Suprapubic skin (tissue), 4 donors: ENCODE measurements at places on chromosomes 1 and 21.

- DNase-seq = no peak
Measured at GRCh38 chr1:206821493-206821892, 43.9 kb upstream of the IL20 start.

GRCh38 chr1:231420299-231420958 lies 1.7 kb downstream of the EGLN1 start:
- DNase-seq = no peak

DNA sequence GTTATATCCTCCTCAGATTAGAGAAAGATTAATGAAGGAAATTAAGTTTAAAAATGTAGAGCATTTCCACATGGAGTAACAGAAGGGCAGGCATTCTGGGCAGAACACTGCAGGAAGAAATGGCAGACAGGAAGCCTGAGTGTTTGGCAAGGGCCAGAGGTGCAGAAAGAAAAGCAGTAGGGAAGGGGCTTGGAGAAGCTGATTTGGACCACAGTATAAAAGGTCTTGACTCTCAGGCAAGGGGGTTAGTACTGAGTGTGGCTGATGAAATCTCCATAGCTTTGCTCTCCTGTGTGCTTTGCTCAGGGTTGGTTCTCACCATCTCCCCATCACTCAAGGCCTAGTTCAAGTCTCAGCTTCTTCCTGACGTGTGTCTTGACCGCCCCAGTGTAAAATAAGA lies 80.2 kb downstream of the SLC45A1 start:
- DNase-seq = no peak

- DNase-seq = no peak
Measured at GRCh38 chr1:236565530-236565929, 38.8 kb downstream of the HEATR1 start.

DNA sequence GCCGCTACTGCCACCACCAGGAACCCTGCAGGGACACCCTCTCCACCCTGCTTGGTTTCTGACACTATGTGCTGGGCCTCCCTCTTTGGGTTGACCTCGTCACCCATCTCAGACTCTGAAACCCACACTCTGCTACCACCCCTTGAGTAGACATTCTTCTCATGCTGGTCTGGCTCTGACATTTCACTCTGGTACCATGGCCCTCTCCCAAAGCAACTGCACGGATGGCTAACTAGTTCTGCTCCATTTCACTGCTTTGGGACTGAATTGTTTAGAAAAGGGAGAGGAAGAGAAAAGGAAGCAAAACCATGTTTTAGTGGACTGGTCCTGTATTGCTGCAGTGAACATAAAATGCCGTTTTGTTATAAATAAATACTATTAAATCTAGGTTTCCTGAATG lies 137.8 kb downstream of the KCNK2 start:
- no peak for DNase-seq

DNA sequence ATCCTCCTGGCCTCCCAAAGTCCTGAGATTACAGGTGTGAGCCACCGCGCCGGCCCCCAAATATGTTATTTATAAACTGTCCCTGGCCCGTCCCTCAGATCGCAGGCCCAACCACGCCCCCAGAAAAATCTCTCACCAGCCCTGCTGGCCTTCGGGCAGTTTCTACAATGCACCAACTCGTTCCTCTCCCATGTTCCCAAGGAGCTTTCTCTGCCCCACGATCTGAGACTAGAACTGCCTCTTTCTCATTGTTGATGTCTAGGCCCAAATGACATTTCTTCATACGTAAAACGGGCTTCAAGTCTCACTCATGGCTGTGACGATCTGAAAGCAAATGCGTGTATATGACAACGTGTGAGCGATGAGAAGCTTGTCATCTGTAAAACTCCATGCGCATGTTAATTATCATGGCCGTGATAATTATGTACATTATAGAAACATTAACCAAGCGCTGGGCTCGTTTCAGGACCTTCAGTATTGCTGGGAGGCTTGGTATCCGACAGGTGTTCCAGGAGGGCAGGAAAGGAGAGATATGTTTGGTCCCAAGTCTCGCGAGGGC lies 748 bp upstream of the NIPAL3 start:
- no peak for DNase-seq

GRCh38 chr1:45410850-45411509 lies 70.7 kb upstream of the MUTYH start:
- DNase-seq = no peak

DNA sequence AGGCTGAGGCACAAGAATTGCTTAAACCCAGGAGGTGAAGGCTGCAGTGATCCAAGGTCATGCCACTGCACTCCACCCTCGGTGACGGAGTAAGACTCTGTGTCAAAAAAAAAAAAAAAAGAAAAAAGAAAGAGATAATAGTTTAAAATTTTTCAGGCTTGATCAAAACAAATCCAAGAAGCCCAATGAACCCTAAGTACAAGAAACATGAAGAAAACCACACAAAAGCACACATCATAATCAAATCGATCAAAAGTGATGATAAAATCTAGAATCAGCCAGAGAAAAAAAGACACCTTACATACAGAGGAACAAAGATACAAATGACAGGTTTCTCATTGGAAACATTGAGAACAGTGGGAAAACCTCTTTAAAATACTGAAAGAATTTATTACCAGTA lies 31.5 kb downstream of the LDLRAD1 start:
- no peak for DNase-seq

GRCh38 chr1:203858055-203858454 lies 3.3 kb upstream of the SNRPE start:
- no peak for DNase-seq

DNA sequence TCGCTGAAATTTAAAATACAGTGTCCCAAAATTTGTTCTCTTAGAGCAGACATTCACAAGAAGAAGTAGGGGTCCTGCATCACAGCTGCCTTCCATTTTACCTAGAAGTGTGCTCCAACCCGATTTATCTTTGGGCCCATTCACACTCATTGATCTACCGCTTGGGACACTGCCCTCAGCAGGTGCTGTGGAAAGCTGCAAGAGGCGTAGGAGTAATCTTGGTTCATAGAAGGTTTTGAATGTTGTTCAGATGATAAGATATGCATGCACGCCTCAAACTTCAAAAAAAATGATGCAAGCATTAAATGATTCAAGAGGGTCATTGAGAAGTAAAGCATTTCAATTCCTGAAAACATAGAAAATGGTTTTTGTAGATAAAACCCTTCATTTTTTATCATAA lies 18.6 kb upstream of the C1orf105 start:
- no peak for DNase-seq

- no peak for DNase-seq
Measured at GRCh38 chr1:205247130-205247921, 19.6 kb downstream of the TMCC2 start.

DNA sequence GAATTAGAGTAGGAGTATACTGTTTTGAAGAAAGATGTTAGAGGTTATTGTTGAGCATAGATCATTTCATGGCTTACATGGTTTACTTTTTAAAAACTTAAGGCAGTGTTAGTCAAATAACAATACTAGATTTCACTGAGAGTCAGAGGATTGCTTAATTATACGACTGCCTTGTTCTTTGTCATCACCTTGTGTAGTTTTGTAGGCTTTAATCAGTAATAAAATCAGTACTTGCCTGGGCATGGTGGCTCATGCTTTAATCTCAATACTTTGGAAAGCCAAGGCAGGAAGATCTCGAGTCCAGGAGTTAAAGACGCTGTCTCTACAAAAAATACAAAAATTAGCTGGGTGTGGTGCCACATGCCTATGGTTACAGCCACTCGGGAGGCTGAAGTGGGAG lies 41.3 kb upstream of the GPR52 start:
- DNase-seq = no peak

DNA sequence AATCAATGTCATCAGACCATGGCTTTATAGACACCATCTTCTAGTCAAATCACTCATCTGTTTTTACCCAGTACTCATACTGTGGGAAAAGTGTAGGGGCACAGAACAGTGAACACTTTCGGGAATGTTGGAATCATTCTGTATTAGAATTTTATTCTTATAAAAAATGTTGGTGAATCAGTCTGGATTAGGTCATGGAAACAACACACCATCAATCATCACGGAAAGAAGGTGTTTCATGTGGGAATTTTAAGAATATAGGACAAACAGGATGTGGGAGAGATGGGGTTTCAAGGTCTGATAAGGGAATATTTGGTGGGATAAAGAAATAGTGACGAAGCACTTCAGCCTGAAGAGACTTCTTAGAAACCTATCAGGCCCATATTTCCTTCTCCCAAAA lies 17.3 kb downstream of the GBP1 start:
- DNase-seq = no peak

GRCh38 chr1:234401658-234402057 lies 28.4 kb downstream of the COA6 start:
- no peak for DNase-seq
